ENCODE measurements at places on chromosomes 12 and 14. TPM values are rescaled to one million over a fixed set of nuclear protein-coding genes. Genes with fewer than 3 reads are reported as not detected.

DNA sequence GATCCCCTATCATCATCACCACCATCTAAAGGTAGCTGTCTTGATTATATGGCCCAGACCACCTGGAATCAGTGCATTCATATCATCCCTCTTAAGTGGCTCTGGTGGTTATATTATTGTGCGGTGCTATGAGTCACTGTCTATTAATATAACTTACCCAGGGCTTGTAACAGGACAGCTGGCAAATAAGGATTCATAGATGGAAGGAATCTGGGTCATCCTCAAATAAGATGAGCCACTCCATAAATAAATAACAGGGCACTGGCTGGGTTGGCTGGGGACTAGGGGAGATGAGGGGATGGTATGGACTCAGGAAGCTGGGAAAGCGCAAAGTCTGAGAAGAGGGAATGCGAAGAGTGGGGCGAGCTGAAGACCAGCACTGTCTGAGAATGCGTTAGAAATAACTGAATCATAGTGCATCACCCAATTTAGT is 216.1 kb downstream of the NUAK1 start:
- DNase-seq, result no peak

GRCh38 chr14:103820382-103820781 is 27.0 kb downstream of the PPP1R13B start:
- DNase-seq, result no peak

GRCh38 chr14:38605193-38606114 is 349.6 kb upstream of the CLEC14A start:
- DNase-seq, result no peak

DNA sequence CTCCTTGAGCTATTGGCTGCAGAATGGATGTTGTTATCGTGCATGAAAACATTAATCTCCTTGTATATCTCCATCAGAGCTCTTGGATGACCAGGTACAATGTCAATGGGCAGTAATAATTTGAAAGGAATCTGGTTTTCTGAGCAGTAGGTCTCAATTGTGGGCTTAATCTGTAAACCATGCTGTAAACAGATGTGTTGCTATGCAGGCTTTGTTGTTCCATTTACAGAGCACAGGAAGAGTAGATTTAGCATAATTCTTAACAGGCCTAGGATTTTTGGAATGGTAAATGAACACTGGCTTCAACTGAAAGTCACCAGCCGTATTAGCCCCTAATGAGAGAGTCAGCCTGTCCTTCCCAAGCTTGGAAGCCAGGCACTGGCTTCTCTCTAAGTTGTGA is 50.4 kb downstream of the ATG14 start:
- no peak for DNase-seq

NEK9 gene
- polyA plus RNA-seq, result 49.0 TPM

GRCh38 chr12:87815771-87816585 is 213.2 kb downstream of the C12orf50 start:
- no peak for DNase-seq

MYF6 gene
- 1,359 TPM for polyA plus RNA-seq

GRCh38 chr14:34081576-34082136 is 130.8 kb upstream of the EGLN3 start:
- DNase-seq, result no peak

GRCh38 chr14:101836135-101836534 is 74.6 kb downstream of the PPP2R5C start:
- no peak for DNase-seq

DNA sequence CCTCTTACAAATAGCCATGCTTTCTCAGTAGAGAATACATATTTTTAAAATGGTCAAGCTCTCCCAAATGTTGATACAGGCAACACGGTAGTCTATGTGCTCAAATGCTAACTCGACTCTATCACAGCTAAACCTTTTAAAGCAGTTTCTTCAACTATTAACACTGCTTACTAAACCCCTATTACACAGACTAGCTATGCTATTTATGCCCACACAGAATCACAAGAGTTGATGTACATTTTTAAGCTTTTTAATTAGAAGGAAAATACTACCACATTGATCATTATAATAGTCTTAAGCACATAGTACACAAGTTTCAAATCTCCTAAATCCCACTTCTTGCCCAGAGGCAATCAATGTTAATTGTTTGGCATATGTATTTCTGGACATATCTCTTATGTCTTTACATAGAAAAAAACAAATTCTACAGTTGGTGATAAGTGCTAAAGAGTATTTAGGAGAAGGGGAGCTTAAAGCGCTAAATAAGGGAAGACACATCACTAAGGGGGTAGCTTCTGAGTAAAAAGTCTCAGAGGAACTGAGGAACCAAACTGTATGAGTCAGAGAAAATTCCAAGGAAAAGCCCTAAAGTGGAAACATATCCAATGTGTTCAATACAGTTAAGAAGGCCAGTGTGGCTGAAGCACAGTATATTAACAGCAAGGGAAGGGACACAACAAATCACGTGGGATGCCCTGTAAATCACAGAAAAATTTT is 13.7 kb downstream of the HNRNPC start:
- DNase-seq, result no peak

- no peak for DNase-seq
Observed at GRCh38 chr14:77469067-77469505, 11.2 kb downstream of the AHSA1 start.

DNA sequence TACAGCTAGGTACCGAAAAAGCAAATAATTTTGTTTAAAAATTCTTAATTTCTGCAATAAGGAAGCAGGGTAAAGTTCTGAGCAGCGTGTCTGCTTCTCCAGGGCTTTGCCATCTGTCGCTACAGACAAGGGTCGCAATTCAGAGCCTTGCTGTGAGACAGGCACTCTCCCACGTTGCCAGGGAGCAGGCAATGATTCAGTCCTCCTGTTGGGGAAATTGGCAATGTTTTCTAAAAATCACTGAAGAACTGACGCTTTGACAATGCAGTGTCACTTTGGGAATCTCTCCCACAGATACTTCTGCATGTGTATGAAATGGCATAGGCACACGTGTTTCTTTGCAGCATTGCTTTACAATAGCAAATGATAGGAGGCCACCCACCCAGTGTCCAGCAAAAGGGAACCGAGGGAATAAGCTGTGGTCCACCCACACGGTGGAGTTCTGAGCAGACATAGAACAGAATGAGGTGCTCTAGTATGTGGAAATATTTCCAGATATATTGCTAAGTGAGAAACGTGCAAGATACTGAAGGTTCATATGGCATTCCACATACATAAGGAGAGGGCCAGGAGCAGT is 16.0 kb upstream of the HIP1R start:
- no peak for DNase-seq

GRCh38 chr14:24403294-24403998 is 4.6 kb downstream of the NYNRIN start:
- DNase-seq, result no peak

- DNase-seq, result no peak
Observed at GRCh38 chr14:59309291-59309900, 120.9 kb downstream of the DAAM1 start.

ADAMTS20 gene
- not detected for polyA plus RNA-seq

GRCh38 chr12:93098077-93098476 is 169.0 kb upstream of the EEA1 start:
- DNase-seq, result peak; percentile 68

PRH2 gene
- not detected for polyA plus RNA-seq

CPNE6 gene
- not detected for polyA plus RNA-seq

GRCh38 chr12:104763168-104763805 is 194.8 kb downstream of the SLC41A2 start:
- DNase-seq, result no peak
